ENCODE measurements at places on chromosomes 1 and 21. TPM values are rescaled to one million over a fixed set of nuclear protein-coding genes. Genes with fewer than 3 reads are reported as not detected.

The ALX3 gene
- total RNA-seq = not detected

The HES3 gene
- not detected for total RNA-seq

The MYOG gene
- not detected for total RNA-seq

The KRTAP21-2 gene
- not detected for total RNA-seq

The AJAP1 gene
- not detected for total RNA-seq

The CD1C gene
- not detected for total RNA-seq

The BTBD8 gene
- 0.84 TPM for total RNA-seq

The LDLRAD1 gene
- not detected for total RNA-seq

The PLCH2 gene
- total RNA-seq = 0.28 TPM

The ADORA1 gene
- 0.65 TPM for total RNA-seq

The LCE1F gene
- total RNA-seq = not detected

The SLC35D1 gene
- 7.6 TPM for total RNA-seq

The GABPA gene
- total RNA-seq = 6.4 TPM

The LIN28A gene
- not detected for total RNA-seq

The KRTAP13-2 gene
- not detected for total RNA-seq

The PLA2G2D gene
- total RNA-seq = not detected

The ELF3 gene
- total RNA-seq = 260 TPM

The FAM177B gene
- total RNA-seq = not detected

The SLC9C2 gene
- total RNA-seq = not detected
